ENCODE measurements at places on chromosomes 4 and X.
A peak's percentile ranks its signal among the peaks of the same experiment; 100 is the strongest.

GRCh38 chr4:8131210-8131609, 27.4 kb downstream of the ABLIM2 start:
- H3K27me3 ChIP-seq = no peaks in the 10 kb centered on the region
- no peak for DNase-seq
- H3K4me1 ChIP-seq = no peaks in the 10 kb centered on the region
- H3K36me3 ChIP-seq = no peaks in the 10 kb centered on the region

DNA sequence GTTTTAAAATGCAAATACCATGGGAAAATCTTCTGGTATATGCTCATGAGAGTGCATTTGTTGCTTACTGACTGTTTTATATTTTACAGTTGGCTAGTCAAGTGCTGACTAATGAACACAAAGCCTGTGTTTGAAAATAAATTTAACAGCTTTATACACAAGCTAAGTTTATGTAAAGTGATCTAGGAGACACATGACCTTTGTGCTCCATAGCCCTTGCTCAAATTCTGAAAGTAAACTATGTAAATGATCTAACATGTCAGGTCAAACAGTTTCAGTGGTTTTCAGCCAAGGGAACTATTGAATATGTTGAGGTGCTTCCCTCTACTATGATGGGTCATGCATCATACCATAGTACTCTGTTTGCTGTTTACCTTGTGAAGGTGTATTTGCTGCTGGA, 36.7 kb downstream of the DIAPH2 start:
- H3K4me3 ChIP-seq = no peak overlapping the region
- no peaks in the 10 kb centered on the region for H3K4me1 ChIP-seq
- no peaks in the 10 kb centered on the region for H3K27me3 ChIP-seq

GRCh38 chrX:140038842-140039241, 73.5 kb upstream of the CXorf66 start:
- no peaks in the 10 kb centered on the region for H3K27me3 ChIP-seq
- no peak overlapping the region for H3K27ac ChIP-seq

DNA sequence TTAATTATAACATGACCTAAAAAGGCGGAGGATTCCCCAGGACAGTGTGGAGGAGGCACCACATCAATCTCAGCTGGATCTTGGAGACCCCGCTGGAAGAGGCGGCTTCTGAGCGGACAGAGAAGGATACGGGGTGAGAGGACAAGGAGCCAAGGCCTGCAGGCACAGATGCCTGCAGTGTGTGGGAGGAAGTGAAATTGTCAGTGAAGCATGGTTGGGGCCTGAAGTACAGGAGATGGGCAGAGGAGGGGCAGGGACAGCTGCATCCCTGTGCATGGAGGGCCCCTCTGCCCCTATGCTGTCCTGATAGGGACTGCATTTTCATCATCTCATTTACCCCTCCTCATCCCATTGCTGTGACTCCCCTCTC, 1.7 kb upstream of the SLC2A9 start:
- H3K27me3 ChIP-seq = no peaks in the 10 kb centered on the region
- no peak overlapping the region for H3K27ac ChIP-seq
- DNase-seq = no peak
- no peak overlapping the region for H3K4me3 ChIP-seq
- peaks cover 6% of the 10 kb centered on the region for H3K4me1 ChIP-seq
- H3K36me3 ChIP-seq = no peaks in the 10 kb centered on the region

DNA sequence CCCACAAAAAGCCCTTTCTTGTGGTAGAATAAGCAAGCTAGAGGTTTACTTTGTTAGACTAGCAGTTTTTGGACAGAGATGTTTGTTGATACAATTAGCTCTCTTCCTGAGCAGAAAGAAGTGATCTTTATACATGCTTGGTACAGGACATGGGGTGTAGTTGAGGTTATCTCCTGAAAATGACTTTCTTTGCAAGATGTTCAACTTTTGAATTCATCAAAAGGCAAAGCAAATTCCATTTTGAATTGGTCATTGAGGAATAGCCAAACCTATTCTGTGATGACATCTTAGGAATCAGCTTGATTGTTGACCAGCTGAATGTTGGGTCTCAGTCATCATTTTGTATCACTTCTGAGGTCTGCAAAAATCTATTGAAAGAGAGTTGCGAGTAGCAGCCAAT, 3.8 kb downstream of the CPE start:
- peaks cover 19% of the 10 kb centered on the region for H3K27me3 ChIP-seq
- H3K4me1 ChIP-seq = no peaks in the 10 kb centered on the region
- H3K27ac ChIP-seq = no peak overlapping the region
- H3K36me3 ChIP-seq = no peaks in the 10 kb centered on the region

DNA sequence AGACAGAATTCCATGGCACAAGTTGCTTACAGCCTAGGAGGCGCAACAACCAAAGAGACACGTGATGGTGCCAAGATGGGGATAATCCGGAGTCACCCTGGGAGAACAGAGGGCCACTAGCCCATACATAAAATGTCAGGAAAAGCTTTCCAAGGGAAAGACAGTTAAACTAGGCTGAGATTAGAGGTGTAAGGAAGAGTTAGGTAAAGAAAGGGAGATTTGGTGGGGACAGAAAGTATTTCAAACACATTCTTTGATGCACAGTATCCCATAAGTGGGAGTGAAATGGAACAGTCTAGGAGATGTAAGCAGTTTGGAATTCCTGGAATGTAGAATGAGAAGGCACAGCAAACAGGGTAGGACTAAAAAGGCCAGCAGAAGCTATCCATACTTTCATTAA, 860.9 kb upstream of the LCORL start:
- DNase-seq = no peak
- no peaks in the 10 kb centered on the region for H3K36me3 ChIP-seq
- no peak overlapping the region for H3K4me3 ChIP-seq
- H3K4me1 ChIP-seq = no peaks in the 10 kb centered on the region
- no peaks in the 10 kb centered on the region for H3K27me3 ChIP-seq
- H3K27ac ChIP-seq = no peak overlapping the region

GRCh38 chr4:100117750-100118149, 72.5 kb downstream of the DDIT4L start:
- no peak overlapping the region for H3K4me3 ChIP-seq
- H3K27ac ChIP-seq = no peak overlapping the region
- no peak for DNase-seq
- no peaks in the 10 kb centered on the region for H3K4me1 ChIP-seq
- H3K27me3 ChIP-seq = no peaks in the 10 kb centered on the region

DNA sequence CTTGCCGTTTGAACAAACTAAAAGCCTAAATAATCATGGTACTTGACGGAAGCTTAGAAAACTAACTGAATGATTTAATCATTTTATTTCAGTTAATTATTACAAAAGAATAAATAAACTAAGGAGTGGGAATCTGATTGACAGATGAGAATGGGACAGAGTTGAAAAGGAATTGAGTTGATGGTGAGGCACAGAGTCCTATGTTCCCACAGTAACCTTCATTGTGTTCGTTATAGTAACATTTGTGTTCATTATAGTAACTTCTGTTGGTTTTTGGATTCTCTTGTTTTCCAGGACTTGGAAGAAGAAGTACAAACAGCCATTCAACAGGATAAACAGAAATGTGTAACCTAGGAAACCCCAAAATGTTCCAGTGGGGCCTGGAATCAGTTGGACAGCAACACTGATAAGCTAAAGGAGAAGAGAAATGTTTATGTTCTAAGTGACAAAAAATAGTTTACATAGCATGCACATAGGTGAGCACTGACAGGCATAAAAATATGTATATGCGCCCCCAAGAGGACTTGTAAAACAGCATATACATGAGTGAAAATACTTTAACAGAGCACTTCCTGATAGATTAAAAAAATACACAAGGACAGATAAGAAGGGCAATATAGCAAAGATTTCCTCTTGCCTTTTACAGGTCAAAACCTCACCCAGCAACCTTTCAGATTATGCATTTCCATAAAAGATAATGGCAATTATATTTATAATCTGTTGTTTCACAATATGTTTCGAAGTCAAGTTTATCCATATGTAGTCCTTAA, 218.6 kb upstream of the HTR2C start:
- H3K27me3 ChIP-seq = no peaks in the 10 kb centered on the region
- H3K36me3 ChIP-seq = no peaks in the 10 kb centered on the region
- no peak overlapping the region for H3K27ac ChIP-seq
- no peaks in the 10 kb centered on the region for H3K4me1 ChIP-seq

DNA sequence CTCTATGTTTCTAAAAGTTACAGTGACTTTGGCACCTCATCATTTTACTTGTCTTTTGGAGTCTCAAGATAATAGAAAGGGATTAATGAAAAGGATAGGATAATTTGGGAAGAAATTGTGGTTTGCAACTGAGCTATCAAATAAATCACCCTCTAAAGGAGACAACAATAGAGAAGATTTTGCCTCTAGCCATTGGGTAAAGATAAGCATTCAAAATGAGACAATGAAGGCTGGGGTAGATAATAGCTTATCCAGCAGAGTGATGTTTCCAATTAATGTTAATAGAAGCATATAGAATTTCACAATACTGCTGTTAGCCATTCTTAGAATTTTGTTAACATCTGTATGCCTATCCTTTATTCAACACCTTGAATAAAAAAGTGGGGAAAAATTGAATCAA, 1177.6 kb downstream of the ADGRL3 start:
- no peaks in the 10 kb centered on the region for H3K4me1 ChIP-seq
- H3K27ac ChIP-seq = no peak overlapping the region
- no peaks in the 10 kb centered on the region for H3K36me3 ChIP-seq
- DNase-seq = no peak

- H3K27ac ChIP-seq = no peak overlapping the region
- H3K4me1 ChIP-seq = no peaks in the 10 kb centered on the region
- no peaks in the 10 kb centered on the region for H3K36me3 ChIP-seq
- no peak for DNase-seq
- no peaks in the 10 kb centered on the region for H3K27me3 ChIP-seq
Measured at GRCh38 chrX:31653422-31653821, 581.6 kb upstream of the FTHL17 start.

GRCh38 chr4:8410066-8410625, 30.4 kb downstream of the ACOX3 start:
- H3K27me3 ChIP-seq = no peaks in the 10 kb centered on the region
- DNase-seq = no peak
- H3K36me3 ChIP-seq = peaks cover 18% of the 10 kb centered on the region
- no peak overlapping the region for H3K27ac ChIP-seq
- peaks cover 4% of the 10 kb centered on the region for H3K4me1 ChIP-seq
- H3K4me3 ChIP-seq = no peak overlapping the region

GRCh38 chr4:123319639-123320038, 77.0 kb upstream of the SPRY1 start:
- H3K4me3 ChIP-seq = no peak overlapping the region
- no peaks in the 10 kb centered on the region for H3K4me1 ChIP-seq
- H3K36me3 ChIP-seq = no peaks in the 10 kb centered on the region
- DNase-seq = no peak

DNA sequence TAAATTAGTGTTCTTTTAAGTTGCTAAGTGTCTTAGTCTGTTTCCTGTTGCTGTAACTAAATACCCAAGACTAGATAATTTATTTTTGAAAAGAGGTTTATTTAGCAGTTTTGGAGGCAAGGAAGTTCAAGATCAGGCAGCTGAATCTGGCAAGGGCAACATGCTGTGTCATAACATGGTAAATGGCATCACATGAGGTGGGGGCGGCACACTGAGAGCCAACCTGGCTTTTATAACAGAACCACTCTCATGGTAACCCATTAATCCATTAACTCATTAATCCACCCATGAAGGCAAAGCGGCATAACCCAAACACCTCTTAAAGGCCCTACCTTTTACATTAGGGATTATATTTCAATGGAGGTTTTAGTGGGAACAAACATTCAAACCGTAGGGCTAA, 182.2 kb upstream of the GATB start:
- no peak overlapping the region for H3K4me3 ChIP-seq
- no peak overlapping the region for H3K27ac ChIP-seq
- DNase-seq = no peak
- H3K27me3 ChIP-seq = no peaks in the 10 kb centered on the region
- H3K4me1 ChIP-seq = no peaks in the 10 kb centered on the region

- DNase-seq = no peak
- peak overlapping the region; percentile 17 for H3K4me3 ChIP-seq
- H3K36me3 ChIP-seq = no peaks in the 10 kb centered on the region
Measured at GRCh38 chrX:47358387-47359065, 11.9 kb upstream of the ZNF157 start.

GRCh38 chr4:148834804-148835631, 392.8 kb upstream of the NR3C2 start:
- DNase-seq = no peak
- H3K36me3 ChIP-seq = no peaks in the 10 kb centered on the region
- no peaks in the 10 kb centered on the region for H3K4me1 ChIP-seq

DNA sequence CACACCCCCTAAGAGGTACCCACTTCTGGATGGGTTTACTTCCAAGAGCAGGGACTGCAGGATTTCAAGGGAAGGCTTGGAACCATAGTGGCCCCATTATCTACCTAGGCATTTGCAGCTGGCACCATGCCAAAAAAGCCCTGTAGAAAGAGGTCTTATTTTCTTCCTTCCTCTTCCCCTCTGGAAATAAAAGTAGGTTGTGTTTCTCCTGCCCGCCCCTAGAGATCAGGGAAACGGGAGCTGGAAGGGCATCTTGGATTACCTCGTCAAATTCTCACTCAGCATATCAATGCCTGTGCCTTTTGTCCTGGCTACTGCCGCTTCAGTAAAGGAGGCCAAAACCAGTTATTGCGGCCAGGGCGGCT, 1.6 kb downstream of the SCD5 start:
- no peaks in the 10 kb centered on the region for H3K36me3 ChIP-seq
- peaks cover 7% of the 10 kb centered on the region for H3K4me1 ChIP-seq
- peaks cover 19% of the 10 kb centered on the region for H3K27me3 ChIP-seq
- H3K4me3 ChIP-seq = no peak overlapping the region
- H3K27ac ChIP-seq = no peak overlapping the region

- no peaks in the 10 kb centered on the region for H3K27me3 ChIP-seq
- no peaks in the 10 kb centered on the region for H3K36me3 ChIP-seq
- H3K4me3 ChIP-seq = no peak overlapping the region
- H3K4me1 ChIP-seq = peaks cover 3% of the 10 kb centered on the region
- DNase-seq = no peak
Measured at GRCh38 chrX:9282325-9282724, 182.5 kb upstream of the TBL1X start.

DNA sequence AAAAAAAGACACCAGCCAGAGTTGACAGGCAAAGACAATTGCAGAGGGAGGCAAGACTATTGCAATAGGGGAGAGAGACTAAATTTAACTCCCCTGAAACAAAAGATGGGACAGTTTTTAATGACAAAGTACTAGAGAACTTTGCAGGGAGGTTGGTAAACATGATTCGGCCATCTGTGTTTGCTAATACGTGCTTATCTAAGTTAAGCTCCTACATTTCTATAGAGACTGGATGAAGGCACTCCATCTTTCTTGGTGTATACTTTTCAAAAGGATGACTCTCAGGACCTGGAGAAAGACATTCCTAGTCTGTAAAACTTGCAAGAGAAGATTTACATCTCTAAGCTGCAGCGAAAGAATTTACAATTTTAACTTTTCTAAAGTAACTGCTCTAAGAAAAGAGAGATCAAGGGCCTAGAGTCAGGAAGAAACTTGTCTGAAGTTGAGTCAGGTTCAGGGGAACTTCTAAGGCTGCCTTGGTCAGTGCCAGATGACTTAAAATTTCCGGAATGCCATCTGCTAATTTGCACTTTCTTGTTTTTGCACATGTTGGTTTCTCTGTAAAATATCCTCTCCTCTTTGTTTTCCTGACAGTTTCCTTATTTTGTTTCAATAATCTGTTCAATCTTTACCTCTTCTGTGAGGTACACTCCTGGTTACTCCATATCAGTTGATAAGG, 10.6 kb downstream of the ADAM29 start:
- H3K4me1 ChIP-seq = no peaks in the 10 kb centered on the region
- H3K27me3 ChIP-seq = no peaks in the 10 kb centered on the region
- DNase-seq = no peak
- no peaks in the 10 kb centered on the region for H3K36me3 ChIP-seq

GRCh38 chrX:16589211-16589610, 60.7 kb upstream of the S100G start:
- H3K4me3 ChIP-seq = no peak overlapping the region
- no peaks in the 10 kb centered on the region for H3K36me3 ChIP-seq
- no peaks in the 10 kb centered on the region for H3K27me3 ChIP-seq

- no peak for DNase-seq
- no peaks in the 10 kb centered on the region for H3K4me1 ChIP-seq
- no peaks in the 10 kb centered on the region for H3K36me3 ChIP-seq
- H3K27me3 ChIP-seq = no peaks in the 10 kb centered on the region
Measured at GRCh38 chr4:41715155-41715554, 33.4 kb downstream of the PHOX2B start.

Data from effector memory CD4-positive, alpha-beta T cell (primary cell).